ENCODE measurements at places on chromosomes 16 and 17.
A peak's percentile ranks its signal among the peaks of the same experiment; 100 is the strongest.

GRCh38 chr17:72466606-72467005, 345.8 kb downstream of the SOX9 start:
- DNase-seq: no peak

DNA sequence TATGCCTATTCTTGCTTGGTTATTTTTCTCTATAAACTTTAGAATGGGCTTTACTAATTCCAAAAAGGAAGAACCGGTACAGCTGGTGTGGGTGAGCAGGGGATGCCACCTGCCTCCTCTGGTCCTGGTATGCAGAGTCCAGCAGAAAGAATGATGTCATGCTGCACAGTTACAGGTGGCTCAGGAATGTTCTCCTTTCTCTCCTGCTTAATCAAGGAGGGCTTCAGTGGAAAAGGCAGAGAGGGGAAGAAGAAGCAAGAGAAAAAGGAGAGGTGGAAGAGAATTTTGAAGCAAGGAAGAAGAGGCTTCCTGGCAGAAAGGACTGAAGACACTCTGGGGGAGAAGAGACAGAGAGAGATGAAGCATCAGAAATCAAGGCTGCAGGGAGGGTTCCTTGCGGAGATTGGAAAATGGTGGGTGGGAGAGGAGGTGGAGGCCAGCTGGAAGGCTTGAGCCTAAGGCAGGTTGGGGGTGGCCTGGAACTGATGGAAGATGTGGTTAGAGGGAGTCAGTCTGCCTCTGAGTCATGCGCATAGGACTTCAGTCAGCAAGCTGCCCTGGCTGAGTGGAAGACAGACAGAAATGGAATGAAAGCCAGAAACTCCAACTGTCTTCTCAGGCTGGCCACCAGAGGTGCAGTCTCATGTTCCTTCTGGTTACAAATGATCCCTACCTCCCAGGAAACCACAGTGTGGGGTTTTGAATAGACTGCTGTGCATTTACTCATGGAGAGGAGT, 64.6 kb upstream of the CRHR1 start:
- DNase-seq: peak; percentile 73

DNA sequence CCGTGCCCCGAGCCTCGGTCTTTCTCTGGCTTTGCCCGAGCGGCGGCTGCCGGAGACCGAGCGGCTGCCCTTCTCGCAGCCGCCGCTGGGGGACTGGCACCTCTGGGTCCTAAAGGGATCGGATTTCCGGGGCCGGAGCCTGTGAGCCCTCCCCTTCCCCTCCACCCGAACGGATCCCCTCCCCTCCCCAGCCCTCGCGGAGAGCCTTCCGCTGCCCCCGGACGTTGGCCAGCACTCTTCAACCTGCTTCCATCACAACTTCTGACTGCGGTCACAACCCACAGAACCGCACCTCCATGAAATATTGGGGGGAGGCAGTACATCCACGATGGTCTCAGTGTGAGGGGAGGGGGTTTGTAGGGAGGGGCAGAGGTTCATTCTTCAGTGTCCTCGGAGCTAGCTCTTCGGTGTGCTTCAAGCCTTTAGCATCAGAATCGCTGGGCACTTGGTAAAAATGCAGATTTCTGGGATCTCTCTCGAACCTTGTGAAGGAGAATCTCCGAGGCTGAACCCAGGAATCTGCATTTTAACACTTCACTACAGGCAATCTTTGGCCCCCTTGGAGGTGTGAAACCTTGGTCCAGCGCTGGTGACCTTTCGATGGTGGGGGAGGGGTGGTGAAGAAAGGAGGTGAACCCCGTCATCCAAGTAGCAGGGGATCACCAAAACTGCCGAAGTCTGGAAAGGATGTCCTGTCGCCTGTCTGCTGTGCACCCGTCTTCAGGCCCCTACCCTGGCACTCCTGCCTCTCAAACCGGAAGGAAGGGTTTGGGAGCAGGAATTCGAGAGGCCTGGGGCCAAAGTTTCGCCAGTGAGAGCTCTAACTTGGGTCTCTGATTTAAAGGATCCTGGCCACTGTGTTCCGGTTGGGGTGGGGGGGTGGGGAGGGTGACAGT, 812 bp upstream of the PPP1R9B start:
- peak; percentile 90 for DNase-seq

DNA sequence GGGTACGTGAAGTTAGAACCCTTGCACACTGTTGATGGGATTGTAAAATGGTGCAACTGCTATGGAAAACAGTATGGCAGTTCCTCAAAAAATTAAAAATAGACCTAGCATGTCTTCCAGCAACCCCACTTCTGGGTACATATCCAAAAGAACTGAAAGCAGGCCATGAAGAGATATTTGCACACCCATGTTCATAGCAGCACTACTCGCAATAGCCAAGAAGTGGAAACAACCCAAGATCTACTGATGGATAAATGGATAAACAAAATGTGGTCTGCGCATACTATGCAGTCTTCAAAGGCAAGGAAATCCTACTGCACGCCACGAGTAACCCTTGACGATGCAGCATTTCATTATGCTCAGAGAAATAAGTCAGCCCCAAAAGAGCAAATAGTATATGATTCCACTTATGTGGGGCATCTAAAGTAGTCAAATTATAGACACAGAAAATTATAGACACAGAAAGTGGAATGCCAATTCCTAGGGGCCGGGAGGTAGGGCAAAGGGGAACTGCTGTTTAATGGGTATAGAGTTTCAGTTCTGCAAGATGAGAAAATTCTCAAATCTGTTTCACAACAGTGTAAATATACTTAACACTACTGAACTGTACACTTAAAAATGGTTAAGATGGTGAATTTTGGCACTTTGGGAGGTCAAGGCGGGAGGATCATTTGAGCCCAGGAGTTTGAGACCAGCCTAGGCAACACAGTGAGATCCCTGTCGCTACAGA, 17.2 kb downstream of the CORO7 start:
- DNase-seq: no peak

DNA sequence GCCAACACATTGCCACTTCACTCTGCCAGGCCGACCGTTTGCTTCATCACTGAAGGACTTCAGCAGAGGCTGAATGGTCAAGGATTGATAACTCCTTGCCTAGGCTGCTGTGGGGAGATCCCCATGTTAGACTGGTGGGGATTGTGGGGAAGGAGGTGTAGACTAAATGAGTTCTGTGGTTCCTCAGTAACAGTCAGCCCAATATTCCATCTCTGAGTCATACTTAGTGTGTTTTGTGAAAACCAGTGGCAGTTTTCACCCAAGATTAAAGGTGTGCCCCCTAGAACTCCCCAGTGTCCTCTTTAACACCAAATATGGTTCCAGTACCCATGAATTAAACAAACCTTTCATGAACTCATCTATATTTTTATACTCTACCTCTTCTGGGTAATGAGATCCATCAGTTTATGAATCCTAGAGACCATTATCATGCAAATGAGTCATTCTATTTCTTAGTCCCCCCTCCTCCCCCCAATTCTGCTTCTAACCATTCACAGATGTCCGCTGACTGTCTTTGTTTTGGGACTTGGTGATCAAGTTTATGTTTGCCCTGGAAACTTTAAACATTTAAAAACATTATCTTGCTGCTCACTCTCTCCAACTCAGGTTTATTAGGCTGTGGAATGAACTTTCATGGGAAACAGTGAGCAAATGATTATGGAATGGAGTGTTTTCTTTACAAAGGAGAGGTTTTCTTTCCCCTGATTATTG, 66.8 kb upstream of the GAS7 start:
- no peak for DNase-seq
